ENCODE measurements at places on chromosomes 16 and 17. TPM values are rescaled to one million over a fixed set of nuclear protein-coding genes. Genes with fewer than 3 reads are reported as not detected.

Gene TBC1D3I
- total RNA-seq = 0.17 TPM

Gene MYH11
- 0.61 TPM for total RNA-seq

Gene HERPUD1
- 113 TPM for total RNA-seq

Gene EMP2
- 32.6 TPM for total RNA-seq

Gene SLC4A1
- 0.22 TPM for total RNA-seq

Gene NME1
- total RNA-seq = 510 TPM

Gene NUBP1
- 31.5 TPM for total RNA-seq

Gene KRTAP1-4
- total RNA-seq = not detected

Gene MYH3
- total RNA-seq = 1.6 TPM

Gene MARVELD3
- total RNA-seq = 20.9 TPM

Gene CTNS
- total RNA-seq = 7.9 TPM

Gene ABCC3
- 66.2 TPM for total RNA-seq

Gene CENPT
- 40.5 TPM for total RNA-seq

Gene SMIM5
- 0.12 TPM for total RNA-seq

Gene ADAD2
- not detected for total RNA-seq

Gene NLRC3
- total RNA-seq = 0.15 TPM

Gene COX6A2
- not detected for total RNA-seq

Gene FOXC2
- total RNA-seq = 0.22 TPM

Gene SETD6
- 26.6 TPM for total RNA-seq

Gene HAP1
- total RNA-seq = 3.4 TPM

Gene KIF22
- total RNA-seq = 155 TPM

Gene SOCS1
- 4.9 TPM for total RNA-seq

Gene KRTAP16-1
- total RNA-seq = not detected

Gene PDF
- 33.9 TPM for total RNA-seq

Gene BCO1
- not detected for total RNA-seq

Gene SLX4
- total RNA-seq = 7.0 TPM
